ENCODE measurements at places on chromosomes 2 and 18.

- DNase-seq = no peak
These were observed 48.4 kb downstream of the ZEB2 start for GRCh38 chr2:144471305-144472045.

DNA sequence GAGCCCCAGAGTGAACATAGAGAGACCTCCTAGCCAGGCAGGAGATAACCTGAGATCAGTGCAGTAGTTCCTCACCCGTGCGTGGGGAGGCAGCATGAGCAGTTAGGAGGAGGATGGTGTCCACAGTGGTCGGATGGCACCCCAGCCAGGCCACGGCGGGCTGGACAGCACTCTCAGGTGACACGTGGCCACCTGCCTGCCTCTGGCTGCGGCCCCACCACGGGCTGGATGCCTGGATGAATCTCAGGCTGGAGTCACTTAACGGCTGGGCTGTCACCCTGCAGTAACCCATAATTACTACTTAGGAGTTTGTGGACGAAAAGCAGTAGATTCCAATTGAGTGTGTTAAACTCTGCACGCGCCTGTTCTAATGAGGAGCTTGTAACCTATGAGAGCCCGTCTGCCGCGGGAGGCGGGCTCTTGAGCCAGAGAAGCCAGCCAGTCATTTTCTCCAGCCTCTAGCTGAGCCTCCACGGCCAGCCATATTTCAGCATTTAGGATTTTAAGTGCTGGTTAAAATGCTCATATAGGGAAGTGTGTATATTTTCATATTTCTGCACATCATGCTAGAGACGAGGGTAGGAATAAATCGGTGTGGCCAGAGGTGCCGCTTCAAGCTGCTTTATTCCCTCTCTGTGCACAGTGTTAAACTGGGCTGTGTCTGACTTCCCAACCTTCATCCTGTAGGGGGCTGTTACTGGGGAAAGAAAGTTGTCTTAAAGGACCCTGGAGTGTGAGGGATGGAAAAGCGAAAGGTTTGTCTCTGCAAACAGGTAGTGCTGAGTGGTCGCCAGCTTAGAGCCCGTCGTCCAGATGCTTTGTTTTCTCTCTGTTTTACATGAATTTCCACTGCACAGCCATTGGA, 144.0 kb downstream of the GLI2 start:
- DNase-seq = no peak

DNA sequence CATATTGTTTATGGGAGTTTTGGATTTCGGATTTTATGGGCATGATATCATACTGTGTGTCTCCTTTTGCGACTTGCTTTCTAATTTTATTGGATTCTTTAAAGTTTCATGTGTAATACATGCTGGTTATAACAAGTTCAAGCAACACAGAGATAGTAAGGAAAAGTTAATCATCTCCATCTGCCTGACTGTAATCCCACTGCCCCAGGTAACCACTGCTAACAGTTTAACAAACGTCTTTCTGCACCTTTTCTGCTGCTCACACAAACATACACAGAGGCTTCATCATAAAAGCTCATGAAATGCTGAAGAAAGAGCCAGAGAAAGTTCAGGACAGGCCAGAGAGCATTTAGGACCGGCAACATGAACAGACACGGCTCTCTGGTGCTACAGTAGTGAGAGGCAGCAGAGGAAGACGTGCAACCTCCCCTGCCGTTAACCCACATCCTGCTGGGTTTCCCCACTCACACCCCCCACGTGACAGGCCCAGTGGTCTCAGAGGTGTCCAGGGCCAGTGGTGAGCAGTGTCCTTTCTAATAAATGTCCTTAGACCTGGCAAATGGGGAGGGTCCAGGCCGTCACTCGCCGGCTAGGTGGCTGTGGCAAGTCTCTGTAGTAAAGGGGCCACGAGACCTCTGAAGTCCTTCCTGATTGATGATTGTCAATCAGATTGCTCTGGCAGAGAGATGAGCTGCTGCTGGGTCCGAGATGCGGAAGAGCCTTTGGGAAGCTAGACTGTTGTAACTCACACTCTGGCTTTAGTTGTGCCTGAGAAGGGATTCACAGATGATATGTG, 43.0 kb upstream of the SLC1A4 start:
- DNase-seq = no peak

DNA sequence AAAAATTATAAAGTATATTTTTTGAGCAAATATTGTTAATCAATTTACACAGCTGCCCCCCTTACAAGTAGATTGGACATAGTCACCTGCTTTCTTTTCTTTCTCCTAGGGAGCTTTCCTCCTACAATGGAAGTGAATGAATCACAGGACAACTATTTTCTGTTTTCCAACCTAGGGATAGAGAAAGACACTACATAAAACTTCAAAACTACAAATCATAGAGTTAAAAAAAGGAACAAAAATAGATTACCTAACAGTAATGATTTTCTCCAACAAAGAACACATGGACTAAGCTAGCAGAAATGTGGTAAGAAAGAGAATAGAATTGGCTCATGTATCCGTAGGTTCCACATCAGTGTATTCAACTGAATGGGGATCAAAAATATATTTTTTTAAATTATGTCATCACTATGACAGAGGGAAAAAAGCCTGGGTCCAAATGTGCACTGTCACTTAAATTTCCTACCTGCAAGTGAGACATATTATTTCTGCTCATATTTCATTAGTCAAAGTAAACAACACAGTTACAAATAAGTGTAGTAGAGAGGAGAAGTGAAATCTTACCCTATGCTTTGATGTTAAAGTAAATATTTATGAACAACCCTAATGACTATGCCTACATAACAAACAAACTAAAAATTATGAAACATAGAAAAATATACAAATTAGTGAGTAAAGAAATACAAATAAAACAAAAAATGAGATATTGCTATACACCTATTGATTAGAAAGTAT, 756.7 kb downstream of the SOCS6 start:
- no peak for DNase-seq

- DNase-seq = no peak
These were observed 569.8 kb upstream of the MEX3C start for GRCh38 chr18:51767293-51767692.
